ELF-1 (cell line): ENCODE measurements at places on chromosomes 1 and 21.

- DNase-seq = no peak
Observed at GRCh38 chr1:77238462-77238861, 19.2 kb upstream of the PIGK start.

DNA sequence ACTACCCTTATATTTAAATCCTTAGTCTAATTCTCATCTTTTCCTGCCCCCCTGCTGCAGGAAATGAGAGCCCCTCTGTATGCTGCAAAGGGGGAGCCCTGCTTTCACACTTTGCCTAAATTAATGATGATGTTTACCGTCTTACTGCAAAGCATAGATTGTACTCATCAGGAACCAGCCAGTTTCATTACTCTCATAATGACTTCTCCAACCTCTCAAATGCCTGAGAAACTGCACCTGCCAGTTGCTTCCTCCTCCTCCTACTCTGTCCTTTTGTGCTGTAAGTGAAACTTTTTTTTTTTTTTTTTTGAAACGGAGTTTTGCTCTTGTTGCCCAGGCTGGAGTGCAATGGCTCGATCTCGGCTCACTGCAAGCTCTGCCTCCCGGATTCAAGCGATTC is 101.7 kb downstream of the ADSS2 start:
- no peak for DNase-seq

GRCh38 chr1:114208714-114209113 is 55.0 kb upstream of the SYT6 start:
- no peak for DNase-seq

DNA sequence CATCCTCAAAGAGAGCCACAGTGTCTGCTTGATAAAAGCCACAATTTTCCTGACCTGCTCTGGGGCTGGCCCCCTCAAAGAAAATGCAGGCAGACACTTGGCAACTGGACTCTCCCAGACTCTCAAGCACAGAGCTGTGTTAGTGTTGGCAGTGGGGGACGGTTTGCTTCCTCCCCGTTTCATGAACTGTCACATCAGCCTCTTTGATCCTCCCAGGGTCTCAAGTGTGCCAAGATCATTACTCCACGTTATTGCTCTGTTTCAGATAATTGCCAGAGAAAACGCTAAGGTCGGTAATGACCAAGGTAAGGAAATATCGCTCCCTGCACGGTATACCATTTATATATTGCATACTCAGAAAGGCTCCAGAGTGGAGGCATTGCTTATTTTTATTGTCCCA is 138.8 kb downstream of the NTMT2 start:
- DNase-seq = no peak

GRCh38 chr1:236950365-236950764 is 53.9 kb downstream of the MT1HL1 start:
- DNase-seq = no peak

DNA sequence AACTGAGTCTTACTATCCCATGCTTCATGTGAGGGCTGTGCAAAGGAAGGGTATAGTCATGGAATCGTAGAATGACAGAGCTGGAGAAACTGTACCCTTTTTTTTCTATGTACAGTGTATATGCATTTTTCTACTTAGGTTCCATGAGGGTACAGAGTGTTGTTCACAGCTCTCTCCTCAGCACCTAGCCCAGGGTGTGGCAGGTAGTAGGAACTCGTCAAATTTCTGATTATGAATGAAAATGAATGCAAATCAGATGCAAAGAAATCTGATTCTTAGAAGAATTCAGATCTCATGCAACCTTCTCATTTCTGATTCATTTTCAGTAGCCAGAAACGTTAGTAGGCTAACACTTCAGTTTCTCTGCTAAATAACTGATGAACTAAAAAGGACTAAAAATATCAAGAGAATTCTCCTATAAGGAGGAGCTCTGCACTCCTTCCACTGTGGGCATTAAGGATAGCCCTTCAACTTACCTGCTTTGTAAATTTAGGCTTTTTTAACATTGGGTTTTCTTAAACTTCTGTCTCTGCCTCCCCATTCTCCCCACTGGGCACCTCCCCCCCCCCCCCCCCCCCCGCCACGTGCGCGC is 18.0 kb upstream of the HHAT start:
- no peak for DNase-seq

GRCh38 chr21:33211732-33212131 is 18.0 kb upstream of the IFNAR2 start:
- no peak for DNase-seq

GRCh38 chr1:18907917-18908845 is 5.8 kb upstream of the ALDH4A1 start:
- DNase-seq = no peak

DNA sequence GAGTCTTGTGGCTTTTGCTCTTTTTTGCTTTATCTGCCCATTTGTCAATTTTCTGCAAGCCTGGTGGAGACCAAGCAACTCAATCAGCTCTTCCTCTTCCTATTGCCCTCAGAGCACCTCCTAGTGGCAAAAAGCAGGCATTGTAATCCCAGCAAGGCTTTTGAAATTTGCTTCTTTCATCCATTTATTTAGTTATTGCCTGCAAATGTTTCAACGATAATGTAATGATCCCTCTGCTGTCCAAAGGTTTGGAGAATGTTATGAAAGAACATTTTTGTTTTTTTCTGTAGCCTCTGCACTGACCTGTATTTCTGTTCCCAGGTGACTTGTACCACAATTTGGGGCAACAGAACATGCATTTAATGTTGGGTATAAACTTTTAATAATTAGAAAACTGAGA is 127.8 kb downstream of the GABPA start:
- DNase-seq = peak; percentile 23

DNA sequence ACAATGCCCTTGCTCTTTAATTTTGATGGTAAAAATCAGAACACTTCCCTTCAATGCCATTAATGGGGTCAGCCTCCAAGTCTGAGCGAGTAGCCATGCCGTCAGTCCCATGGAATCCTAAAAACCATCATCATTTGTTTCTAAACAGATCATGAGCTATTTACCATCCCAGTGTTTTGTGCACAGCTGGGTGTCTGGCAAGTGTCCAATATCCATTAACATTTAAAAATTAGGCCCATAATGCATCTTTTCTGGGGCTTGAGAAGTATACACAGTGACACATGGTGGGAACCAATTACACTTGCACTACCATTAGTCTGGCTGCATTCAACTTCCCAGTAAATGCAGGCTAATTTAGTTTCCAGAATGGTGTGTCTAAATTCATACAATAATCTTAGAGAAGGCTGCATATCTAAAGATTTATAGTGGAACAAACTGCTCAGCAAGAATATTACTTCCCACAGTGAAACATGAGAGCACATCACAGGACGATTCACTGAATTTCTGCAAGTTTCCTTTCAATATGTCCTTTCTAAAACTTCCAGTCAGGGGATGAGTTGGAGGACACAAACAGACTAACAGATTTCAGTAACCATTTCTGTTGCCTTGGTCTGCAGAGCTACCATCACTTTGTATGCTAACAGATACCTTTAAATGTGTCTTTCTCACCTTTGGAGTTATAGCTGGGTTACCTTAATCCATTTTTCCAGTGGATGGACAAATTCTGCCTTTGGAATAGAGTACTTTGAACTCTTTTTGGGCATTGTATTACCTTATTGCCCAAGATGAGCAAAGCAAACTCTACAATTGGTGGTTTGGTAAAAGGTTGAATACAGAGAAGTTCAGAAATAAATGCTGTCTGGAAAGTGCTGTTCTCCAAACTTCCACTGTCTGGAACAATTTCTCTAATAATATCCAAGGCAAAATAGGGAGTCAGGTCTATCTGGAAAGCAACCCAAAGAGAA is 258.0 kb downstream of the PTBP2 start:
- DNase-seq = no peak

DNA sequence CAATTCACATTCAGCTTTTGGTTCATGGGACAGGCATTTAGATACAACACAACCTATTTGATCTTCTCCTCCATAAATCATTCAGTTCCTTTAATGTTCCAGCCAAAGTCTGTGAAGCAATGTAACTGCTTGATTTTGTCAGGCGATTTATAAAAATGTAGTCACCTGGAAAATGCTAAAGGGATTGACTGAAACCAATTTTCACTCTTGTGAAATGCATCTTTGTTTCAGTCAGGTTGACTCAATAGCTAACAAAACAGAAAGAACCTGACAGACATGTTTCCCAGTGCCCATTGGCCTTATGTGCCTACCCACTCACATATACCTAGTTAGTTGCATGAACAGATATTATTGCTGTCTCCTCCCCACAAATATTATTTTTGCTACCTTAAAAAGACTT is 335.7 kb downstream of the CHRM3 start:
- DNase-seq = no peak

GRCh38 chr1:34532113-34532512 is 222.7 kb upstream of the GJB5 start:
- no peak for DNase-seq

GRCh38 chr1:78388275-78388674 is 102.5 kb upstream of the PTGFR start:
- DNase-seq = no peak

- DNase-seq = no peak
Observed at GRCh38 chr1:39845569-39846566, 37.4 kb downstream of the TRIT1 start.

- no peak for DNase-seq
Observed at GRCh38 chr1:117030271-117030877, 28.8 kb downstream of the CD101 start.

GRCh38 chr1:67792103-67792502 is 41.2 kb downstream of the GNG12 start:
- DNase-seq = no peak

DNA sequence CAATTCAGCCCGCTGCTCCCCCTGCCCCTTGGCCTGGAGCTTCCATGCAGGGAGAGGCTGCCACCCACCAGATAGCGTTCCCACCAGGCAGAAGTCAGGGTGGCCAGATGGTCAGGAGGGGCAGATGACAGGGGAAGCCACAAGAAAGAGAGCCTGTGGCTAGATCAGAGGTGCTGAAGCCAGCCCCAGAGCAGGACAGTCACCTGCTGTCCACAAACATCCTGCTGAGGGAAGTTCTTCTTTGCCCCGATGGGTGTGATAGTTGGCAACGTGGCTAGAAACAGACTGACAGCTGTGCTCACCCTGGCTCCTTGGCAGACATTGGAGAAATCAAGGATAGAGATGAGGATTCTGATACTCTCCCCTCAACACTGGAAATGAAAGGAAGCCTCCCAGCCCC is 27.2 kb upstream of the SRP9 start:
- no peak for DNase-seq

DNA sequence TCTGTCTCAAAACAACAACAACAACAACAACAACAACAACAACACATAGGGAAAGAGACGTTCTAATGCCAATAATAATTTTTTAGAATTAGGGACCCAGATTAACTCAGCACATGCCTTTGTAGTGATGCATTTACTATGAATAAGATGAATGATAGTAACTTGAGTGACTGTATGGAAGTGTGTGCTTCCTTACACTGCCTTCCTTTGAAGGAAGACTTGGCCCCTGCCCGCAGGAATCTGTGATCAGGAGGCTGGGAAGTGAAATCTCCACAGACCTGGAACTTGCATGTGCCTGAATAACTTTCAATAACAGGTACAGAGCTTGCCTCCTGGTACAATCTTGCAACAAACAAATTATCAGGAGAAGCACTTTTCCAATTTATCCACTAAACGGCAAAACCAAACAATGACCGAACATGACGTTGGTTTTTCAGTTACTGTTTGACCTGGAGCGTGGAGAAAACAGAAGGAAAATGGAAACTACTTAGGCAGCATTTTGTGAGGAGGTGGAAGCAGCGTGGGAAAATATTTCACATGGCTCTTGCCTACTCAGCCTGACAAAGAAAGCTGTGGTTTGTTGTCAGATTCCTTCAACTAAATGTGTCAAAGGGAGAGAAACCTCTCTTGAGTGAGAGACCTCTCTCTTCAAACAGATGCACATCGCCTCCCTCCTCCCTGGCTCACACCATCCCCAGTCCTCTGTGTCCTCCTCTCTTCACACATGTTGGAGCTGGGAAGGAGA is 10.1 kb upstream of the ABCA4 start:
- no peak for DNase-seq
